ENCODE measurements at places on chromosomes 7 and 10.

DNA sequence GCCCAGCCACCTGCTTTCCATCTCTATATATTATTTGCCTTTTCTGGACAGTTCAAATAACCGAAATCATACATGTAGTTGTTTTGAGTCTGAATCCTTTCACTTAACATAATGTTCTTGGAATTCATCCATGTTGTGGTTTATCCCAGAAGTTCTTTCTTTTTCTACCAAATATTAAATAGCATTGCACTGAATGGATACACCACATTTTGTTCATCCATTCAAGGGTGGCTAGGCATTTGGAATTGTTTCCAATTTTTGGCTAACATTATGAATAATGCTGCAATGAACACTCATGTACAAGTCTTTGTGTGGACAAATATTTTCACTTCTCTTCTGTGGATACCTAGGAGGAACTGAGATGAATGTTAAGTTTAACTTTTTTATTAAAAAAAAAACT lies 18.0 kb downstream of the DNAJC1 start:
- no peak for DNase-seq

DNA sequence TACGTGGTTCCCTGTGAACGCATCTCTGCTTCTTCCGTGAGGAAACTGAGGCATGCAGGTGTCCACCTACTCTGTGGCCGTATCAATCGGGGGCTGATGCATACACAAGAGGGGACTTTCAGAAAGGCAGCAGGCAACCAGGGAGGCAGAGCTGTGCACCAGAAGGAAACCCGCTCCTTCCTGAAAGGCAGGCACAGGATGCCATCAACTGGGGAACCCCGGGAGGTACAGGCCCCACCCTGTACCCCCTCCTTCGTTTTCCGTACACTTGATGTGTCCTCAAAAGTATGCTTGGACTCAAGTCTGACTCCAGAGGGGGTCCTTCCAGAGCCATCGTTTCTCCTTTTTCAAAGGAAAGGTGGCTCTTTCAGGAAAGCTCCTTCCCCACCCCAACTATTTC lies 59.5 kb downstream of the ASB13 start:
- DNase-seq = no peak

DNA sequence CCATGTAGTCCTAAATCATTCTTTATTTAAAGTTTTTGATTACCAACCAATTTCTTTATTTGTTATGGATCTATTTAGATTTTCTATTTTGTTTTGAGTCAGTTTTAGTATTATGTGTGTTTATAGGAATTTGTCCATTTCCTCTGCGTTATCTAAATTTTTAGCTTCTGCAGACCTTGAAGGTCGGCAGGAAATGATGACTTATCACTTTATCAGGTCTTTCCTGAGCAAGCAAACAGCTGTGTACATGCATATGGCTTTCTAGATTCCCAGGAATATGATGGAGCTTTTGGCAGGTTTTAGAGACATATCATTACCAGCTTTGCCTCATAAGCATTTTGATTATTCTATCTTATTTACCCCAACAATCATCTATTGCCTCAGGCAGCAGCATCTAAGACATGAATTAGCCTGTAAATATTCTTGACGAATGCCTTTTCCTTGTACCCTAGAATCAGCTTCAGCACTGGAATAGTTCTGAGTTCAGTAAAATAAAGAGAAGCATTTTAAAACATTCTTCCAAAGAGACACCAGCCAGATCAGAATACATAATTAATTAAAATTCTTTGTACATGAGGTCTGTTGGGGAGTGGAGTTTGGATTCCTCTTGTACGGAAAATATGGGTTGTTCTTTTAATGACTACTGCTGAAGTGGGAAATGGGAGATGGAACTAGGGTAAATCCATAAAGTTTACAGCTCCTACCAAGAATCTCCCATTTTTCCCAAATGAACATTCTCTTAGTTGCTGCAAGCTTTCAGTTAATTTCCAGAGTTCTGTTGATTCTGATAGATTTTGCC lies 408.8 kb upstream of the SEMA3C start:
- DNase-seq = no peak

DNA sequence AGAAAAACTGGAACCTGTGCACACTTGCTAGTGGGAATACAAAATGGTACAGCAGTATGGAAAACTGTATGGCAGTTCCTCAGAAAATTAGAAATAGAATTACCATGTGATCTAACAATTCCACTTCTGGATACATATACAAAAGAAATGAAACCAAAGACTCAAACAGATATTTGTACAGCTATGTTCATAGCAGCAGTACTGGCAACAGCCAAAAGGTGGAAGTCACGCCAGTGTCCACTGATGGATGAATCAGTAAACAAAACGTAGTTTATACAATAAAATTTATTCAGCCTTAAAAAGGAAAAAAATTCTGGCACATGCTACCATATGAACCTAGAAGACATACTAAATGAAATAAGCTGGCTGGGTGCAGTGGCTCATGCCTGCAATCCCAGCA lies 23.0 kb downstream of the IDE start:
- DNase-seq = no peak

DNA sequence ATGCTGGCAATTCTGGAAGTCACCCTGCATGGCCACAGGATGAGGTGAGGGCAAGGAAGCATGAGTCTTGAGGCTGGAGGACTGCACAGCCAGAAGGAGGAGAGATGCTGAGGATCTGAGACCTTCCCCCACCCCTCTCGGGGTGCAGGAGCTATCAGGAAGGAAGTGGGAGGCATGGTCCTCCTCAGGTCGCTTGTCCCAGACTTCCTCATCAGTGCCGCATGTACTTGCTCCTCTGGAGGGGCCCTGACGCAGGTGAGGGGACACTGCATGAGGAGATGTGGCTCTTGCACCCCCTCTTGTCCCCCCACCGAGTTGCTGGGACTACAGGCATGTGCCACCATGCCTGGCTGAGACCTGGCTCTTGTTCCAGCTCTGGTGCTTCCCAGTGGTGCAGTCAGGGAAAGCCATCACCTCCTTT lies 5.7 kb upstream of the ZMIZ1 start:
- no peak for DNase-seq

- no peak for DNase-seq
Observed at GRCh38 chr7:151087245-151088018, 1.2 kb downstream of the AGAP3 start.

DNA sequence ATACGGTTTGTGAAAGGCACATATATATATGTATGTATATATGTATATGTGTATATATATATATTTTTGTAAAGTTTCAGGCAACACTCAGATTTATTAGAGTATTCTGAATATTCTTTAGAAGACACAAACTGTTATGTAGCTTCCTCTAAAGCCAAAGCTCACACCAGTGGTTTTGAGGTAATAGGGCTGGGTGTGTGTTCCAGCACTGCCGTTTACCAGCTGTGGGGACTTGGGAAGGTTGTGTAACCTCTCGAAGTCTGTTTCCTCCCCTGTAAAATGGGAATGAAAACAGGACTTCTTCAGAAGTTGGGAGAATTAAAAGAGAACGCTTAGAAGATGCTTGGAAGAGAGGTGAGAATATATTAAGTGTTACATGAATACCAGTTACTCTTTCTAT lies 94.8 kb downstream of the PRPF18 start:
- DNase-seq = no peak

- no peak for DNase-seq
Observed at GRCh38 chr7:108158776-108159175, 28.6 kb upstream of the LAMB4 start.

- no peak for DNase-seq
Observed at GRCh38 chr7:81877890-81878289, 108.0 kb upstream of the HGF start.

- no peak for DNase-seq
Observed at GRCh38 chr10:113108194-113108835, 158.3 kb downstream of the TCF7L2 start.

DNA sequence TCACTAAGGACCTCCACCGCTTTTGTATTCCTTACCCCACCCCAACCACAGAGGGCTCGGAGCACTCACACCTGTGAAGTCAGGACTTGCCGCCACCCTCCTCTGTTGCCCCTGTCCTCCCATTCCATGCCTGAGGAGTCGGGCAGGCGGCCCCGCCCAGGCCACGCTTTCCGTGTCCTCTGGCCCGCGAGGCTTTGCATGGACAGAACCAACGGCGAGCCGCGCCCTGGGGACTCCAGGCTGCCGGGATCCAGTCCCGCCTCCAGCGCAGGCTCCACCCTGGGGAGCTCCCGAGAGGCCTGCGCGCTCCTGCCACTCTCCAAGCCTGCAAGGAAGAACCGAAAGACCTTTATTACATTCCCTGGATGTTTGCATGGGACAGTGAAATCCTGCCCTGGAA lies 366.4 kb upstream of the POM121L12 start:
- no peak for DNase-seq

- DNase-seq = no peak
Observed at GRCh38 chr10:2876032-2876431, 191.3 kb upstream of the PFKP start.

- no peak for DNase-seq
Observed at GRCh38 chr7:36741866-36742265, 17.6 kb upstream of the AOAH start.

- no peak for DNase-seq
Observed at GRCh38 chr7:2468227-2468626, 8.0 kb downstream of the GRIFIN start.

DNA sequence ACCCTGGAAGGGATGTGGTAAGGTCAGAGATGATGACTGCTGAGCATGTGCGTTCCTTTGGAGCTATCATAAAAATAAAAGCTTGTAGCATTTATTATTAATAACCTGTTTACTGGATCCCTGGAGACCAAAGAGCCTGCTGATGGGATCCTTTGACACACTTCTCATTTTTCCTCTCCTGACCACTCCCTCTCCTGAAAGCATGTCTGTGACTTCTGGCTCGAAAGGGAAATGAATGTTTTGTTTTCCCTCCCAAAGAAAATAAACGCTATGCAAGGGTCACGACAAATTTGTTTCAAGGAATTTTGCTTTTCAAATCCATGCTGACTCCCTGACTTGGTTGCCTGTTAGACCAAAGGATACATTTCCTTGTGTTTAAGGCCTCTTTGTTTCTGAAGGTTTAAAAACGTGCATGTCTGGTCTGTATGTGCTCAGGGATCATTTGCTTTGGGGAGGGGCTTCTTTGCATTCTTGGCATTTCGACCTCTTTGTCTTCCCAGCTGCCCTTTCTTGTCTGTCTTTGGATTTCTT lies 185.1 kb upstream of the AGK start:
- DNase-seq = no peak

GRCh38 chr10:121308020-121308419 lies 290.2 kb downstream of the FGFR2 start:
- no peak for DNase-seq
